NCI-H2081 (cell line): ENCODE measurements at places on chromosomes 12 and 14.

DNA sequence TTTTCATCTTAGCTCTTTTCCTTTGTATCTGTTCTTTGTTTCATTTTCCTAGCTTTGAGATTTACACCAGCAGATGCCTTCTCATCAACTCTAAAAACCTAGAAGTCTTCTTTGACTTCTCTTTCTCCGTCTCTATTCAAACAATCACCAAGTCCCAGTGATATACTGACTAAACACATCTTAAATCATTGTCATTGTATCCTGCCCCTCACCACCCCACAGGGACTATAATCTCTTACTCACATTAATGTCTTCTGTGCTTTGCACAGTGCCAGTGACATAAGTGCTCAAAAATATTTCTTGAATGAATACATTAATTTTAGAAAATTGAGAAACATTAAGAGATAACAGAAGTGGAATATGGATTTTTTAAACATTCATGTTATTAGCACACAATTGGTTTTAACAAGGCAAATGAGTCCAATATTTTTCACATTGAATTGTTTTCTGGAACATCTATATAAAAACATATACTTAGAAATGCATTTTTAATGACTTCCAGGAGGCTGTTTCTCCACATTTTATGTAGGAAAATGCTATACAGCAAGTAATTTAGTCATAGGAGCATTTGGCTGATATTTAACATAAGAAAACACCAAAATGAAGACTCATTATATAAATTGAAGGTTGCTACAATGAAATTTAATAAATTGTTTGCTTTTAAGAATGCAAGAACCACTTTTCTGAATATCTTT lies 472.8 kb upstream of the PRICKLE1 start:
- DNase-seq: no peak

GRCh38 chr12:110704750-110705149 lies 15.8 kb upstream of the HVCN1 start:
- peak; percentile 32 for DNase-seq

DNA sequence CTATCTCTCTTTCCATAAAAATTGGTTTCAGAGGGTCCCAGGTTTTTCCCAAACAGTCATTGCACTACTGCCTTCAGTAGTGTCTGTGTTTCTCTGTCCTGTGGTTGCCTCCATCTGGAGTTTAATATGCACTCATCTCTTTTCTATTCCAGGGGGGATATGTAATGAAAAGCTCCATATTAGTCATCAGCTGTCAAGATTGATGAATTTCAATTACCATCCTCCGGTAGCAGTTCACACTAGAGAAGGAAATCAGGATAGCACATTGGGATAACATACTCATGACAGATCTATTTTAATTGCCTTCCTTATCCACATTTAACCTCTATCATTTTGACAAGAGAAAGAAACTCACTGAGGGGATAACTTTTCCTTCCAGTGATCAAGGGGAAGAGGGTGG lies 589.0 kb upstream of the SEL1L start:
- no peak for DNase-seq

DNA sequence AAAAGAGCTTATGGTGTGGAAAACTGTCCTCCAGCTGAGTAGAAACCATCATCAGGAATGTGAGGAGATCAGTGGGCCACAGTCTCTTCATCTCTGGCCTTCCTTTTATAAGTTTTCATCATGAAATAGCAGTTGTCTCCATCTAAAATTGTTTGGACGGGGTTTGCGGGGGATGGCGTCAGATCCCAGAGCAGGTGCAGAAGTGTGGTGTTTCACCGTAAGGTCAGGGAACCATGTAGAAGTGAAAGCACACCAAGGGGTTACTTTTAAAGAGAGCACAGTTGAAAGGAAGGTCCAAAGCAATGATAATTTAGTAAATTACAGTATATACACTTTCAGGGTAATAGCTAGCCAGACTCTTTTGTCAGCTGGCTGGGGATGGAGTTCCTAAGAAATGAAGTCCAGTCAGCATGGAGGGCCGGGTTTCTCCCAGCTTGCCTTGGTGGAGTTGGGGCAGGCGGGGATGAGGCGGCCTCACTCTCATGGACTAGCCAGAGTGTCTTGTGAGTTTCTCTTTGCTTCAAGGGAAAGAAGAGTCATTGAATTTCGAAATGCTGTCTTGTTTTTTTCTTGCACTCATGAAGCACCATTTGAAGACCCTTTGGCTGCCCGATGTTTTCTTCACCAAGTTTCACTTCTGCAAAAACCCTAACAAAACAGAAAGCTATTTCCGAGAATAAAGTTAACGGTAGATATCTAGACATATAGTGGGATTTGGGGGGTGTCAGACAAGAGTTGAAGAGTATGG lies 100.6 kb downstream of the ETV6 start:
- no peak for DNase-seq

GRCh38 chr14:64213086-64213485 lies 81.1 kb downstream of the ESR2 start:
- no peak for DNase-seq

DNA sequence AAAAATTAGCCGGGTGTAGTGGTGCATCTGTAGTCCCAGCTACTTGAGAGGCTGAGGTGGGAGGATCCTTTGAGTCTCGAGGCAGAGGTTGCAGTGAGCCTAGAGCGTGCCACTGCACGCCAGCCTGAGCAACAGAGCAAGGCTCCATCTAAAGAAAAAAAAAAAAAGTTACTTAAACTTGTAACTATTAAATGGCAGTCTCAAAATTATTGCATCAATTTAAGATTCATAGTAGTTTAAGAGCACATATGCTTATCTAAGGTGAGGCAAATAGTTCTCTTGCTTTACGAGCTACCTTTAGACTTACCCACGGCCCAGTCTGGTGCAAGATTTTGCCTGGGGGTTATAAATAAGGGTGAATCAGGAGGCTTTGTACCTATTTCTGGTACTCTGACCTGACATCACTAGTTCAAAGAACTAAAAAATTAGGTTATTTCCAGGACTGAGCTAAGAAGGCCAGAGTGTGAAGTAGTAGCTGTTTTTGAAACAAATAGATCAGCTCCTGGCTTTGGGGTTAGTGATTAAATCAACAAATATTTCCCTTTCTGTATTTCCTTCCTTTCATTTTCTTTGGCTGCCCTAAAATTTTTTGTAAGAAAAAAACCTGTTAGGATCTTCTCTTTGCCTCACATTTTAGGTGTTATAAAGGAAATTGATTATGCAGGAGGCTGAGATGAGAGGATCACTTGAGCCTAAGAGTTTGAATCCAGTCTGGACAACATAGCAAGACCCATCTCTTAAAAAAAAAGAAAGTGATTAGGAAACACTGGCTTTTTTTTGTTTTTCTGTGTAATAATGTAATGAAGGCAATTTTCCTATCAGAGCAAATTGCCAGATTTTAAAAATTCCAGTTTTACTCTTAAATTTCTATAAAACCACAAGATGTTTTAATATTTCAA lies 3.6 kb downstream of the MGAT2 start:
- DNase-seq: no peak

DNA sequence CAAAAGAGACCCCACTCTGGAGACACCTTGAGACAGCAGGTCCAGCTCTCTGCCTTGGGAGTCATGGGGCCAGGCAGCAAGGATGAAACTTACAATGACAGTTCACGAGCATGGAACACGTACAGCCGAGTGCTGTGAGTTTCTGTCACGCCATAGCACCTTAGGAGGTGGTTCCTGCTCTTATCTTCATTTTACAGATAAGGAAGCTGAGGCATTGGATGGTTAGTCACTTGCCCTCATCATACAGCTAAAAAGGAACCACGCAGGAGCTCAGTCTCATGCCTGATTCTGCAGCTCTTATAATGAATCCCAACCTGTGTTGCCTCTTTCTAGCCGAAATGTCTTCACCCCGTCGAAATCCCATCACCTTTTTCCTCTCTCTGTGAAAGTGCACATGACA lies 39.9 kb downstream of the C14orf132 start:
- DNase-seq: no peak

- no peak for DNase-seq
These were observed 73.7 kb downstream of the RASSF3 start for GRCh38 chr12:64683816-64684543.

- DNase-seq: no peak
These were observed 875.2 kb downstream of the FLRT2 start for GRCh38 chr14:86404989-86405649.

- DNase-seq: no peak
These were observed 34.4 kb downstream of the WBP11 start for GRCh38 chr12:14768823-14769405.

GRCh38 chr12:100591979-100592378 lies 18.5 kb downstream of the GAS2L3 start:
- no peak for DNase-seq

GRCh38 chr12:53935383-53936341 lies 3.0 kb upstream of the HOXC13 start:
- DNase-seq: no peak

DNA sequence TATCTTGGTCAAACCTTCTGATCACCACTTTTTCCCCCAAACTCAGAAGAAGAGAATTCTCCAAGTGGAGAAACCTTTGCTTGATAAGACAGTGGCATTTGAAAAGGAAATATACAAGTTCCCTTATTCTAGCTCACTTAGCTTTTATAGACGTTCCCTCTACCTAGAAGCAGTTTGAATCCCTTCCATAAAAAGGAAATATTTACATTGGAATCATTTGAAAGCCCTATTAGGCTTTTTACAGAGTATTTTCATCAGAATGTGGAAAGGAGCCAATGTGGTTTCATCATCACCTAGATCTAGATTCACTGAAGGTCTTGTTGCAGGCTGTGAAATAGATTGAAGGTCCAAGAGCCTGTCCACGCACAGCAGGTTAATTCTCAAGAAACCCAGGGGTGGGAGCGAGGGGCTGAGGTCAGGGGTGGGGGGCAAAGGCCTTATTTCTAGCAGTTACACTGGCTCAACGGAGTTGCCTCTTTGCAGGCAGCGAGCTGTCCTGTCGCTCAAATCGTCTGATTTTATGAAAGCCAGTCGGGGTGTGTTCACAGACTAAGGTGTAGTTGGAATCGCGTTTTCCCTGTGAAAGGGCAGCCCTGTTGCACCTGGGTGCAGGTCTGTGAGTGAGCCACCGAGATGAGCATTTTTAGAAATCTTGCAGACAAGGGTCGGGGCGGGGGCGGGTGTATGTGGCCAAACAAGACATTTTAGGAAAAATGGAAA lies 45.6 kb downstream of the AACS start:
- no peak for DNase-seq

DNA sequence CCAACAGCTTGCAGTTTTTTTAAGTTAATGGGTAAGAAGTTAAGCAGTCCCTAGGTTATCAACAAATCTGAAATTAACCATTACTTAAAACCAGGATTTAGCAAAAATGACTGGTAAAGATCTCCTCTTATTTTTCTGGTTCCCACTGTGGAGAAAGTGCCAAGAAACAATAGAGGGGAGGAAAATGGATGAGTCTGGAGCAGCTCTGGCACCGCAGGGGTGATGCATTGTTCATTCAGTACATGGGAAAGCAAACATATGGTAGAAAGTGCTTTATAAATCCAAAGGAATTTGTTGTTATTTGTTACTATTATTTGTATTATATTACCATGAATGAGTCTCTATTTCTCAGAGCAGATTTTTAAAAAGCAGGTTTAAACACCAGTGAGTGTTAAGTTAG lies 92.2 kb downstream of the DYRK2 start:
- peak; percentile 2 for DNase-seq

GRCh38 chr12:85843606-85844310 lies 7.5 kb upstream of the RASSF9 start:
- DNase-seq: no peak

DNA sequence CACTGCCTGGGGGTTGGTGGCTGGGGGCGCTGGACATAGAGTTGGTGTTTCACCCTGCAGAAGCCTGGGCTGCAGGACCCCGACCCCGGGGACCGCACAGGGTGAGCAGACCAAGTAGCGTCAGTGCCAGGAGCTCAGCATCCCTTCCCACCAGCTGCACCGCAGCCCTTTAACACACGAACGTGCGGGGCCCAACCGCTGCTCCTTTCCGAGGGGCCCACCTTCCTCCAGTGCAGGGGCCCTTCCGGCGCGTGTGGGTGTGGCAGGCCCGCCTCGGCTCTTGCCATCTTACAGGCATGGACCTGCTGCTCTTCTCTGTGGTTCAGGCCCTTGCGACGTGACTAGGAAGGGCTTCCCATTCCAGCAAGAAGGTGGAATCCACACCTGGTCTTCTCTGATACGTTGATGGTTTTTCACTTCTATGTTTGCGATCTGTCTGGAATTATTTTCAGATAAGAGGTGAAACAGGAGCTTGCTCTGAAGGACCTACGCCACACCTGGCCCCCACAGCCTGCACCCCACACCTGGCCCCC lies 47.8 kb downstream of the LRCOL1 start:
- DNase-seq: no peak

DNA sequence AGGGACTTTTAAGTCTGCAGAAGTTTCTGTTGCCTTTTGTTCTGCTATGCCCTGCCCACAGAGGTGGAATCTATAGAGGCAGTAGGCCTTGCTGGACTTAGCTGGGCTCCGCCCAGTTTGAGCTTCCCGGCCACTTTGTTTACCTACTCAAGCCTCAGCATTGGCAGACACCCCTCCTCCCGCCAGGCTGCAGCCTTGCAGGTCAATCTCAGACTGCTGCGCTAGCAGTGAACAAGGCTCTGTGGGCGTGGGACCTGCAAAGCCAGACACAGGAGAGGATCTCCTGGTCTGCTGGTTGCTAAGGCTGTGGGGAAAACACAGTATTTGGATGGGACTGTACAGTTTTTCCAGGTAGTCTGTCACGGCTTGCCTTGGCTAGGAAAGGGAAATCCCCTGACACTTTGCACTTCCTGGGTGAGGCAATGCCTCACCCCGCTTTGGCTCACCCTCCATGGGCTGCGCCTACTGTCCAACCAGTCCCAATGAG lies 43.7 kb downstream of the CCDC59 start:
- no peak for DNase-seq

- no peak for DNase-seq
These were observed 115.9 kb downstream of the ETV6 start for GRCh38 chr12:11765421-11765816.

DNA sequence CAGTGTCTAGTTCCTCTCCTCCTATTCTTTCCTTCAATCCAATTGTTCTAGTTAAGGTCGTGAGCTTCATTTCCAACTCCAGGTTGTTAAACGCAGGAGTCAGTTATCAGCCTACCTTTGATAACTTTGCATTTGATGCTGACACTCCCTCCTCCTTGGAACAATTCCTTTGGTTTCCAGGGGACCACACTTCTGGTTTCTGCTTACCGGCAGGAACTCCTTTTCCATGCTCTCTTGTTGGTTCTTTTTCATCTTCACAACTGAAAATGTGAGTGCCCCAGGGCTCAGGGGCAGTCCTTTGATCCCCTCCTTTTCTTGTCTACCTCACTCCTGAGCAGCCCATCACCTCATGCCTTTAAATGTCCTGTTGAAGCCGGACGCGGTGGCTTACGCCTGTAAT lies 5.0 kb downstream of the EEF1AKMT3 start:
- no peak for DNase-seq

GRCh38 chr14:74245292-74245691 lies 6.0 kb downstream of the VSX2 start:
- no peak for DNase-seq

DNA sequence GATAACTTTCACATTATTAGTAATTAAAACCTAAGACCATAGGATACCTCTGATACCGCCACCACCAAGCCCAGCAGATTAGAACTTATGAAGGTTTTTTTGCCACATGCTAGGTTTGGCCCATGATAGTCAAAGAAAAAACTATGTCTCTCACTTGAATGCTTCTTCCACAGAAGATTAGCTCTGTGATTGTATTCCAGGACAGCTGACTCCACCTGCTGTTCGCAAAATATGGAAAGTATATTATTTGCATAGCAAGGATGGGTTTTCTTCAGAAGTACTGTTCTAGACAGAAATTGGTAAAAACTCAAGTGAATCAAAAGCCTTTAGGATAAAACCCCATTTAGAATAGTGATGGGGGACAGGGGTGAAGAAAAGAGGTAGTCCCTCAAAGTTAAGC lies 42.2 kb downstream of the PPFIBP1 start:
- no peak for DNase-seq
